ENCODE measurements at places on chromosomes 4 and X.

DNA sequence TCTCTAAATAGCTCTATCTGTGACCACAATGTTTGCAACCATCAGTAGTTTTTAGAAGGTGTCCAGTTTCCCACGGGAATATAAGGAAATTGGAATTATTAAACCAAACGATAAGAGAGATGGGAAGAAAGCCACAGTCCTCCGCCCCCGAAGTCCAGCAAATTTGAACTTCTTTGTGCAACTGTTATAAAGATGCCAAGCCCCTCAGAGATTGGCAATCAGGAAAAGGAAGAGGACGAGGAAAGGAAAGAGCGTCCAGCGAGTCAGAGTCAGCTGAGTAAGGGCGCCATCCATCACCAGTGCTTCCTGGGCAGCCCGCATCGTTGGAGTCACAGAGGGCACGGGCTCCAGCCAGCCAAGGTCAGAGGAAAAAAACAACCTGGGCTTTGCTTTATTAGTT lies 35.7 kb downstream of the LDB2 start:
- no peak for DNase-seq

DNA sequence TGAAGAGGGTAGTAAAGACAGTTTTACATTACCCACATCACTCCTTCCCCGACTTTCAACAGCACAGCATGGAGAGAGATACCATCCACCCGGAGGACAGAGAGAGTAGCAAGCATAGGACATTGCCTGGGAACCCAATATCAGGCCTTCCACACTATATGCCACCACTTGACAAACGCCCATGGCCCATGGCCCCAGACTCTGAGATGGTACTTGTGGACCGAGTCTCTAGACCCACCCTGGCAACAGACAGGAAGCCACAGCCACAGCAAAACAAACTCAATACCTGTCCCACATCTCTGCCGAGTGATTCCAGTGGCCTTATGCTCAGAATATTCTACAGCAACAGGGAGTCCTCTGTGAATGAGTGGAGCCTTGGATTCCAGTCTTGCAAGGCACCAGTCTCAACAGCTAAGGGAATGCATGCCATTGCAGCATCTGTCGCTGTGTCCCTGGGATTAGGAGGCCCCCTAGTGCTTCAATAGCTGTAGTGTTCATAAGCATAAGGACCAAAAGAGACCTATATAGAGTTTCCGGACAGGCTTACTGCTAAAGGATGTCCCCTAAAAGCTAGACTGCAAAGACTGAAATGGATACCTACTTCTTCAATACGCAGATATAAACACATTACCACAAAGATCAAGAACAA lies 14.7 kb upstream of the CT55 start:
- DNase-seq: peak; percentile 19

DNA sequence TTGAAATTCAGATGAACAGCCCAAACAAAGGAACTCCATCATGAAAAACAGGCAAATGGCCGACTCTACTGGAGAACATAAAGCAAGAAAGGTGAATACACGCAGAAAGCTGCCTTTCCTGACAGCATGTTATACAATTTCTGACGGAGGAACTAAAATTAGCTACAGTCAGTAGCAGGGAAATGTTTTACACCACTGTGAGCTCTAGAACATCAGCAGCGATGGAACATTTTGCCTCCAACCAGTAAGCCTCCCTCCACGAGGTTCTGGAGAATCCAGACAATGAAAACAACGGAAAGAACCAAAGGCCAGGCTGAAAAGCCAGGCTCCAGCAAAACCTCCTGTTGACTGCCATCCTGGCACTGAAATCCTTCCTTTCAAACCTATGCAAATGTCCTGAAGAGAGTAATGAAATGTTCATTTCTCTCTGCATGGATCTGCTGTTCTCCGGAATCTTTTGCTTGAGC lies 78.9 kb downstream of the IRF2 start:
- no peak for DNase-seq

GRCh38 chr4:146291313-146291712 lies 77.0 kb downstream of the REELD1 start:
- no peak for DNase-seq

GRCh38 chrX:40663078-40663740 lies 15.8 kb upstream of the CXorf38 start:
- DNase-seq: no peak

DNA sequence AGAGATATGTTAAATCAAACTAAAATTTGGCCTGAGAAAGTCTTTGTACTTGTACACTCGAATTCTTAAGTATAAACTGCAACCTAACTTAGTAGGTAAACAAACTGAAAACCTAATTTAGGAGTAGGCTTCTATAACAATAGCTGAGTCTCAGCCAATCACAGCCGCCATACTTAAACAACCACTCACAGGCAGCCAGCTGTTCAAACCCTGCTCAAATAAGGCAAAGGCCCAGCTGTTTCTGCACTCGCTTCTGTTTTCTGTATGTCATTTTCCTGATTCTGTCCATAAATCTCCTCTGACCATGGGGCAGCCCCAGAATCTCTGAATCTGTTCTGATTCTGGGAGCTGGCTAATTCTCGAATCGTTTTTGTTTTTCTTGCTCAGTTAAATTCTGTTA lies 7.8 kb upstream of the PLS3 start:
- no peak for DNase-seq

DNA sequence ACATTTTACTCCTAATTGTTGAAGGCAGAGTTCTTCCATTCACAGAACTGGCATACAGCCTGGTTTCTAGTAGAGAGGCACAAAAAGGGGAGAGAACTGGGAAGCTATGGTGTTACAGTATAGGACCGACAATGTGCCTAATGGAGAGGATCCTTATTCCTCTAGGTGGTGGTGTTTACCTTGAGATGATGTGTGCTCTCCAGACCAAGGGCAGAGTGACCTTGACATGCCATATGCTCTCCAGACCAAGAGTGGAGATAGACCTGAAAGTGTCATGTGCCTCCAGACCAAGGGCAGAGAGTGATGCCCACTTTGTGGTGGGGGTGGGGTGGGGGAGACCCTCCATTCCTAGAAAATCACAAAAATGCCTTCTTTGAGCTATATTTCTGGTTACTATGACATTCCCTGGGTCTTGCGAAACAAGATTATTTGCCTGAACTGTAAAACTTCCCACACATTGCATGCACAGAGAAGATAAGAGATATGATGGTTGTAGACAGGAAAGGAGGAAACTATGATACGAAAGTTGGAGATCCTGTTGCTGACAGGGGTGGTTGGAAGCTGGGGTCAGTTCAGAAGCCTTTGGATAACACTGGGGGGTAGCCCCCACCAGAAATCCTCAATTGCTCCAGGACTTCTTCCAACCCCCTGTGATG lies 119.7 kb downstream of the TEX13C start:
- no peak for DNase-seq

DNA sequence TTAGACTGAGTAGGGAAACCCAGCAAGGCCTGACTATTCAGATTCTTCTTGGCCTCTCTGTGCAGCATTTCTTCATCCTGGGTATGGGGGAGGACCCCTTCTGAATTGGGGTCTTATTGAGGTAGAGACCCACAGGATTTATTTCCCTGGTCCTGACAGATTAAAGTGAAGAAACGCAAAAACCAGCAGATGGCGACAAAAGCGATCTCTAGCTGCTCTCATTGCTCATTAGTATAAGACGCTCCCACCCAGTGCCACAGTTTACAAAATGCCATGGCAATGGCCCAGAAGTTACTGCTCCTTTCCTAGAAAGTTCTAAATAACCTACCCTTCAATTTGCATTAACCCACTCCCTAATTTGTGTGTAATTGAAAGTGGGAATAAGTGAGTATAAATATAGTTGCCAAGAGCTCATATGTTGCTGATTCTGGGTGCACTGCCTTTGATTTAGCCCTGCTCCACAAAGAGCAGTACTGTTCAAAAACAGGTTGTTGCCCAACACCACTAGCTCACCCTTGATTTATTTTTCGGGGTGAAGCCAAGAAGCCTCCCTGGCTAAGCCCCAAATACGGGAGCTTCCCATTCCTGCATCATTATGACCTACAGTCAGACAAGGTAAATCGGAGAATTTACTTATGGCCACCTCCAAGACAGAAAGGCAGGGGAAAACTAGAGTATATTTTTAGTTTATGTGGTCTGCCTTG lies 3.7 kb upstream of the BEX4 start:
- no peak for DNase-seq

DNA sequence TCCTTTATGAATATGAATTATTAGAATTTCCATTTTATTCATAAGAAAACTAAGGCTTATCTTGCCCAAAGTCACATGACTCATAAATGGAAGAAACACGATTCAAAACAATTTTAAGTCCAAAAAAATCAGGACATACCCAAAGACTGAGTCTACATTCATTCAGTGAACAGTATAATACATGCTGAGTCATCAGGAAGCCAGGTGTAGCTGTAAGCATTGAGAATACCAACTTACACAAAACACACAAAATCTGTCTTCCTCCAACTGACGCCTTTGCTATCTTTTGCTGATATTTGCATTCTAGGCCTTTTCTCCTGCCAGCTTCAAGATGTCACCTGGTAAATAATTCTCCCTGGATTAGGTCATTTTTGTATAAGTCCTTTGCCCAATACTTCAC lies 520.1 kb upstream of the GALNT7 start:
- DNase-seq: no peak

GRCh38 chr4:159293811-159294515 lies 191.1 kb downstream of the RAPGEF2 start:
- no peak for DNase-seq

GRCh38 chr4:24598025-24598424 lies 13.7 kb upstream of the DHX15 start:
- no peak for DNase-seq

DNA sequence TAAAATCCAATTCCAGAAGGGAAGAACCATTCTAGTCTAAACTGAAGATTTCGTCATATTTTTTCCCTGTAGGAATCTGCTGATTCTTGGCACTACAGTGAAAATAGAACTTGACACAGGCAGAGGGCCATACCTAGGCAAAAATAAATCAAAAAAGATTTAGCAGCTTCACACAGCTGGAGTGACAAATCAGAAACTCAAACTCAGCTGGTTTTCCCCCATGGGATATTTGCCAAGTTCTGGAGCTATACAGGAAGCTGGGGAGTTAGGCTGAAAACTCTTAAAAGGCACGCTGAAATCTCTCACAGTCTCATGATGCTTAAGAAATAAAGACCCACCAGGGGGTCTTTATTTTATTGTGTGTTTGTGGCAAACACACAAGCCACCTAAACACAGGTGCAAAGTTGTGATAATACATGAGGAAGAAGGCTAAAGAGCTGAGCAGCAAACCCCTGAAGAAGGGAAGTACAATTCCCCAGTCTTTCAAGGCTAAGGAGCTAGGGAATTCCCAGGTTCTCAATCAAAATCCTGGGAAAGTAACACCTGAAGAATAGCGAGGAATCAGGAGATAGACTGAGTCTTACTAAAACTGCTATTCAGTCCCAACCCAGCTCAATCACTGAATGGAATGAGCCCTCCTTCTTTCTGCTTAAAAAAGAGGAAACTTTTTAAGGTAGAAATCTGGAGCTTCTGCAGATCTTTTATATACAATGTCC lies 32.1 kb upstream of the BEND2 start:
- no peak for DNase-seq

Data from NCI-H1930 (cell line).